Activated T-cell treated with anti-CD3 and anti-CD28 coated beads for 1 hour (primary cell): ENCODE measurements at places on chromosomes 3 and 15.

- DNase-seq = no peak
These were observed 311.8 kb downstream of the NTRK3 start for GRCh38 chr15:87944691-87945090.

DNA sequence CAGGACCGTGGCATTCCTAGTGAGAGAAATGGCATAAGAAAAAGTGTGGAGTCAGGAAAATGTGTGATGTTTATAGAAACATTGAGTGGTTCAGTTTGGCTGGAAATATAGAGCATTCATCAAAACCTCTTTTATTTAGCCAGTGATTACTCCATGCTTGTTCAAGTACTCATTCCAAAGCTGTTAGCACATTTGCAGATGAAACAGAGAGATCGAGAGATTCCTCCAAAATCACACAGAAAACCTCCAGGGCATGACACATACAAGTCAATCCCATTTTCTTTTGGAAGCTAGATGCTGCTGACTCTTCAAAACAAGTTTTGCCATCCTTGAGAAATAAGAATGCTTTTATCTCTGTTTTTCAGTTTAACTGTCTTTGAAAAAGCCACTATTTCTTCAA lies 11.5 kb upstream of the MB21D2 start:
- DNase-seq = no peak

GRCh38 chr15:51750792-51751696 lies at the start of gene TMOD2:
Gene TMOD2 (plus strand): TSS chr15:51751597. CDS start chr15:51766442, 14,845 bp downstream.
- peak; percentile 29 for DNase-seq

GRCh38 chr15:45641374-45641781 lies 6.5 kb downstream of the SQOR start:
- no peak for DNase-seq

DNA sequence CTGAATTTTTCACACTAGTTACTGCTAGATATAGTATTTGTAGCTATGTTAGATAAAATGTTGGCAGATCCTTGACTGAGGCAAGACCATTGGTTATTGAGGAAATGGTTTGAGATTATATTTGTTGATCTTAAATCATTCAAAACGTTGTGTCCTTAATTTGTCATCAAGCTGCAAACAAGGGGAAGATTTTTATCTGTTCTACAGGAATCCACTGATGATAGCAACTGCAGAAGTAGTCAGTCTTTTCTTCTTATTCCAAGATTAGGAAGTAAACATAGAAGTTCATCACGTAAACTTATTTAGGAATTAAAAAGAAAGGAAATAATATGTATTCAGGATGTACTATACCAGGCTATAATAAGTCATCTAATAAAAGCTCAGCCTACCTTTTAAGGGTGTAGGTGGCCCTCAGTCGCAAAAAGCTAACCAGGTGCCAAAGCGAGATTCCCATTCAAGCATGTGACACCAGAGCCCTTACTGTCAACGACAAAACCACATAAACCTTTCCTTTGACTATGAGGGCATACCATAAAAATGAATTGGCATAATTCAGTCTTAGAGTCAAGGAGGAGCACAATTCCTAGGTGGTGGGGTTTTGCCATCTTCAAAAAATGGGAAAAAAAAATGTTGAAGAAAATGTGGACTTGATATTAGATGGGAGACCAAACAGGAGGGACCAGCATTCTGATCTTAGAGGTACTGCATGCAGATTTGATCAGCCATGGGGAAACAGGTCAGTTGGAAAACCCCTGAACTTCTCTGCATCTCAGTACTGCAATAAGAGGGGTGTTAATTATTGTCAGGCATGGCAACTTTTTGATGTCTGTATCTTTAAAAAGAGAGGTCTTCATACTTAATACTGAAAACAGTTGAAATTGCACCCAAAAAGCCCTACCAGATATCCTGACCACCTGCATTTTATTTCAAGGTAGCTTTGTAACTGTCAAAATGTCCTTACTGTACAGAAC lies 212.5 kb upstream of the UBE2E1 start:
- DNase-seq = no peak

GRCh38 chr3:38110314-38111050 lies 26.4 kb downstream of the ACAA1 start:
- no peak for DNase-seq

- DNase-seq = no peak
These were observed 129.2 kb upstream of the DPH6 start for GRCh38 chr15:35674873-35675781.

- DNase-seq = no peak
These were observed 46.9 kb upstream of the TMEM158 start for GRCh38 chr3:45272828-45273470.

GRCh38 chr15:91561371-91562100 lies 292.0 kb upstream of the SLCO3A1 start:
- no peak for DNase-seq
